ENCODE measurements at places on chromosomes 4 and X.

GRCh38 chr4:133233922-133234321 lies 84.8 kb downstream of the PCDH10 start:
- no peak for DNase-seq

- DNase-seq, result no peak
Observed at GRCh38 chr4:166622425-166622977, 611.8 kb downstream of the SPOCK3 start.

DNA sequence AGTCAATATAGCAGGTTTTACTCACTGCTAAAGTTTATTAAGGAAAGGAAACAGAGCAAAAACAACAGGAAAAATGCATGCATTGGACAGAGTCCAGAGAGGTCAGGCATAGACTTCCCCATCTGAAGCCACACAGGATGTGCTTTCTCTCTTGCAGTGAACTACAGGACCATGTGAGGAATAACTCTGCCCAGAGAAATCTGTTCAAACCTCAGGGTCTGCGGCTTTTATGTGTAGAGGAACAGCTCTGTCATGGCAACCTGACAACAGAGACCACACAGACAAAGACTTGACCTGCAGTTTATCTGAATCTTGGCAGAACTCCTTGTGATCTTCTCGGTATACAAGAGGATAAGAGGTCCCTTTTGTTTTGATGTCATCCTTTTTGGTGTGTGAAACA lies 46.3 kb upstream of the LONRF3 start:
- DNase-seq, result no peak

DNA sequence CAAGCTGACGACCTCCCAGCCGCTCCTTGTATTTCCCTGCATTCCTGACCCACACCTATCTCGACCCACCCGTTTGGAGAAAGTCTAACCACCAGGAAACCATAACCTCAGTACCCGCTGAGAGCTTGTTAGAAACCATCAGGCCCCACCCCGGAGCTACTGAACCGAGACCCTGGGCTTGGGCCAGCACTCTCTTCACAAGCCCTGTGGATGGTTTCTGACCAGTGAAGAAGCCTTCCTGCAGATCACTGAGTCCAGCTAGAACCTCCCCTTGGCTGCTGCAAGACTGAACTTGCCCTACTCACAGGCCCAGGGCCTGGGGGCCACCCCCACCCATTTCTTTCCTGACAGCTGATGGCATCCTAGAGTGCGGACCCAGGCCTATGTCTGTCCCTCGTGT lies 26.6 kb upstream of the ZNF185 start:
- DNase-seq, result no peak
